ENCODE measurements at places on chromosomes 12 and 14.

DNA sequence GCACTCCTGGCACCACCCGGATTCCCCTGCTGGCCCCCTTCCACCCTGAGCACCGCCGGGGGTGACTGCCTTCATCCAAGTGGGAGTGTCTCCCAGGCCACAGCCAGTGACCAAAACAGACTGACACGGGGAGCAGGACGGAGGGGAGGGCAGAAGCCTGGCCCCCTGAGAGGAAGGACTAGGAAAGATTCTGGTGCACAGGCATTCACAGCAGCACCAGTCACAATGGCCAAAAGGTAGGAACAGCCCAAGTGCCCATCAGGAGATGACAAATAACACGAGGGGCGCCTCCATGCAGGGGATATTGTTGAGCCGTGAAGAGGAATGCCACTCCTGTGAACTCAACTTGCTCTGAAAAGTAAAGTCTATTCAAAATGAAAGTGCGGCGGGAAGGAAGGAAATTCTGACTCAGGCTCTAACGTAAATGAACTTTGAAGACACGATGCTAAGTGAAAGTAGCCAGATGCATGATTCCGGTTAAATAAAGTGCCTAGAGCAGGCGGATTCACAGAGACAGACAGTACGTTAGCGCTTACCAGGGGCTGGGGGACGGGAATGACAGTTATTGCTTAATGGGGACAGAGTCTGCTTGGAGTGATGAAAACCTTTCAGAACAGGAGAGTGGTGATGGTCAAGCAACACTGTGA lies 146.1 kb upstream of the NCOR2 start:
- DNase-seq = peak; percentile 43

DNA sequence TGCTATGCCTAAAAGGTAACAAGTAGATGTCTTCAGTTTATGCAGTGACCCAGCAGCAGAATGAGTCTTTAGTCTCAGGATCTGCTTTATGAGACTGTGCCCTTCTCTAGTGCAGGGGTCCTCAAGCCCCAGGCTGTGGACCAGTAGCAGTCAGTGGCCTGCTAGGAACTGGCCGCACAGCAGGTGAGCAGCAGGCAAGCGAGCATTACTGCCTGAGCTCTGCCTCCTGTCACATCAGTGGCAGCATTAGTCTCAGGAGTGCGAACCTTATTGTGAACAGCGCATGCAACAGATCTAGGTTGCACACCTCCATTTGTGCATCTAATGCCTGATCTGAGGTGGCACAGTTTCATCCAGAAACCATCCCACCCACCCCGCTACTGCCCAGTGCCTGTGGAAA lies 38.4 kb downstream of the LRP6 start:
- DNase-seq = no peak

DNA sequence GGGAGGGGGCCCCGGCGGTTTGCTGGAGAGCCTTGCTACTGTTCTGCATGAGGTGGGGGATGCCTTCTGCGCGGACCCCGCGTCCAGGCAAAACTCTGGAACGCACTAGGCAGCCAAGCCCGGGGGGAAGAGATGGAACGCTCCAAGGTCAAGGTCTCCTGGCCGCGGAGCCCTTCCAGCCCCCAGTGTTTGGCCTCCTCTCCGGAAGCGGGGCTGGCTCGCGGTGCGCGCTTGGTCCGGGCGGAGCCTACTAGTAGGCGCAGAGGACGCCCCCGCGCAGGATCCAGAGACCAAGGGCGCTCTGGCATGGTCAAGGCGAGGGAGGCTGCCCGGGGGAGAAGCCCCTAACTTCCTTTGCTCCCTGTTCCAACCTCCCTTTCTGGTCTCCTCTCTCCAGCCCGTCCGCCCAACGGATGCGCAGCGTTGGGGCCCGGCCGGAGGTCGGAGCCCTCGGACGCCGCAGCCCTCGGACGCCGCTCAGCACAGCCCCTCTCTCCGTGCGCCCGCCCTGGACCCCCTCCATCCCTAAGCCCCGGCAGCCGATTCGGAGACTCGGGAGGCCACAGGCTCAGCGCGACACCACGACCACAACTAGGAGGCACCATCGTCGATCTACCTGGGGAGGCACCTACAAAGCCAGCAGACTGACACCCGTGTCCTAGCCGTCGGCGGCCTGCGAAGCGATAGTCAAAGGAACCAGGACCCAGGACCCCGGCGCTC lies 669 bp upstream of the KCNK13 start:
- DNase-seq = peak; percentile 5

- no peak for DNase-seq
Observed at GRCh38 chr14:95408731-95409476, 89.2 kb upstream of the CLMN start.

DNA sequence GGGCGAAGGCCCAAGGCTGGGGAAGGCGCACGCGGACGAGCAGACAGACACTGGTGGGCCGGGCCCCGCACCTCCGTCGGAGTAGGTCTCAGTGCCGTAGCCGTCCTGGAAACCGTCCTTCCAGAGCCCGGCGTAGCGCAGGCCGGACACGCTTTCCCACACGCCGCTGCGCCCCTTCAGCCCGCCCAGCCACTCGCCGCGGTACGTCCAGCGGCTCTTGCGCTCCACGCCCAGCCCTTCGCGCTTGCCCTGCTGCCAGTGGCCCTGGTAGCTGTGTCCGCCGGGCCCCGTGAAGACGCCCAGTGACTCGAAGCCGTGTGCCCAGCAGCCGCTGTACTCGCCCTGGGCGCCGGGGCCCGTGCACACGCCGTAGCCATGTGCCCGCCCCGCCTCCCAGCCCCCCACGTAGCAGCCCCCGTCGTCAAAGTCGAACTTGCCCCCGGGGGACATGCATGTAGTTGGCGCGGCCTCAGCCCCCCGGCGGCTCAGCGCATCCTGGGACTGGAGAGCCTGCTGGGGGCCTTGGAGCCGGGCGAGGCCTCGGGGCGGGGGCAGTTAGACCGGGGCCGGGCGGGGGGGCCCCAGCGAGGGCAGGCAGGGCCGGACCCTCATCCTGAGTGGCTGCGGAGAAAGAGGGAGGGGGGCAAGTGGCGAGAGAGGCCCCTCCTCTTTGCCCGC lies 1.4 kb downstream of the JPH4 start:
- DNase-seq = no peak

GRCh38 chr14:55129086-55129427 lies at the start of gene LGALS3:
Gene LGALS3, plus strand, starts transcription at chr14:55129252. Its CDS starts 8,122 bp downstream, at chr14:55137374.
- peak; percentile 26 for DNase-seq

DNA sequence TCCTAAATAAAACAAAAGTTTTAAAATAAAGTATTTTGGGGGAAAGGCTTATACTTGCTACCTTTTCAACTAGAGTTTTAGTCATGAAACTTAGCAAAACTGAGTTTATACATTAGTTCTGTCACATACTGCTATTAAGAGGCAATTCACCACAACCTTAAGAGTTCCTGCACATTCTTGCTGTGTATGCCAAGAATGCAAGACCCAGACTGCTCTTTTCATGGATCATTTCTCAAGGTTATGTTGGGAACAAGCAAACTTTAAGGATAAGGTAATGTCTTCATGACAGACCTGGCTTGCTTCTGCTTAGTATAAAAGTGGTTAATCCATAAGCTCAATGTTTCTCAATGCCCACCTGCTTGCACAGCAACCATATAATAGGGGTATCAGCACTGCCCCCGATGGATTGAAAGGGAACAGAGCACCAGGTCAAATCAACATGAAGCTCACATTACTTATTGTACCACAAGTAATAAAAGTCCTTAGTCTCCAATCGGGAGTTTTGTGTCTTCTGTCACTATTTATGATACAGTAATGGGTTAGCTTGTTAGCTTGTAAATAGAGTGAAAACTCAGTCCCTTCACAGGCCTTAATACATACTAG lies 67.6 kb downstream of the KIF21A start:
- DNase-seq = no peak

- DNase-seq = no peak
Observed at GRCh38 chr12:24229031-24229700, 279.7 kb upstream of the SOX5 start.

- DNase-seq = no peak
Observed at GRCh38 chr12:81340910-81341309, 263.0 kb downstream of the ACSS3 start.

DNA sequence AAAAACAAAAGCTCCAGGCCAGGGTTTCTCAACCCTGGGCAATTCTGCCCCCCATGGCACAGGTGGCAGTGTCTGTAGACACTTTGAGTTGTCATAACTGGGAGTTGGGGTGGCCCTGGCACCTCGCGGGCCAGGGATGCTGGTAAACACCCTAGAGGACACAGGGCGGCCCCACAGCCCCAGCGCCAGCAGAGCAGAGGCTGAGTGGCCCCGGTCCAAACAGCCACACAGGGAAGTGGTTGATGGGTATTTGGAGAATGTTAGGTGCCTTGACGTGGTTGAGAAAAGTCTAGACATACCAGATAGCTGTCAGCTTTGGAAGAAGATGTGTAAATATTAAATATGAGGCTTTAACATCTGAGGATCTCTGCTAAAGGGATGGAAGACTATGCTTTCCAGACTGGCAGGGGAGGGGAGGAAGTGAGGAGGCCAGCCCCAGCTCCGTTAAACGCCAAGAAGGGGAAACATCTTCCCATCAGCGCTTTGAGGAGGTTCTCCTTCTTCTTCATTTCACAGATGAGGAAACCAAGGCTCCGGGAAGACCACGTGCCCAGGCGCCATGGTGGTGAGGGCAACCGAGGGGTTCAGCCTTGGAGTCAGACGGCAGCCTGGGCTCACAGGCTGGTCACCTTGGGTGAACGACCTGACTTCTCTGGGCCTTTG lies 103.7 kb downstream of the SCARB1 start:
- no peak for DNase-seq

DNA sequence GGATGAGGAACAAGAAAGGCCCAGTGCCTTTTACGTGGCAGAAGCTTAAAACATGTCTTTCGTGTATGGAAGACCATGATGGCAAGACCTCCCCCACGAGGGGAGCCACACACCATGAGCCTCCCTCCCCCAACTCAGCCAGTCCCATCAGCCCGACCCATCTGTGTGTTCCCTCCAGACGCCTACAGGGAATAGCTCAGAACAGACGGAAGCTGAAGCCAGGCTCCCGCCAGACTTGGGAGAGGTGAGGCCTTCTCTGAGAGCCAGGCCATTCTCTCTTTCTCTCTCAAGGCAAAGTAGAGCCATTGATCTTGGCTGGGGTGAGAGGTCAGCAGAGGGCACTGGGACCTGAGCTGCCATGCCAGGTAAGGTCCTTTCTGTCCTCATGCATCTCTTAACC lies 9.5 kb downstream of the REM2 start:
- no peak for DNase-seq

- no peak for DNase-seq
Observed at GRCh38 chr12:66237505-66238175, 48.6 kb downstream of the IRAK3 start.

All from stimulated activated CD4-positive, alpha-beta T cell treated with anti-CD3 and anti-CD28 coated beads, Interleukin-12 subunit alpha, Interleukin-12 subunit beta, amount 100 ng/mL, for 4 hours (primary cell).